ENCODE measurements at places on chromosomes 16 and 17. TPM values are rescaled to one million over a fixed set of nuclear protein-coding genes. Genes with fewer than 3 reads are reported as not detected.
A peak's percentile ranks its signal among the peaks of the same experiment; 100 is the strongest.

Gene CIBAR2
- polyA plus RNA-seq, result not detected

Gene ASPA
- polyA plus RNA-seq, result not detected

Gene SYNGR3
- polyA plus RNA-seq, result 21.8 TPM

Gene TP53TG3F
- polyA plus RNA-seq, result not detected

Gene SLC16A13
- 7.2 TPM for polyA plus RNA-seq

Gene SMIM36
- not detected for polyA plus RNA-seq

Gene CSH2
- not detected for polyA plus RNA-seq

GRCh38 chr17:9242497-9242881, 221.2 kb downstream of the NTN1 start:
- DNase-seq, result no peak

DNA sequence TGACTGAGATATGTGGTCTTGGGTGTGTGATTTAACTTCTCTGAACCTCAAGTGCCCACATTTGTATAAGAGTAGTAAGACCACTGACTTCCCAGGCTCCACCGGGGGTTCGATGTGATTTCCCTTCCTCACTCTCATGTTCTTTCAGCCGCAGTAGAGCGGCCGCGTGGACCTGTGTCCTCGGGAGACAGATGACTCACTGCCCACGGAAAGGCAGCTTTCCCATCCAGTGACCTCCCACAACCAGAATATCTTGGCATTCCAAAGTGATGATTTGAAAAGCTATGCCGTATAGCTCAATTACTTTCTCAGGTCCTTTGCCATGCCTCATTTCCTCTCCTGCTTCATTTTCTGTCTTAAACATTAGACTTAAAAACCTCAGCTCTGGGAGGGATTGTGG, 73.6 kb downstream of the IL21R start:
- peak; percentile 73 for DNase-seq

- DNase-seq, result no peak
Observed at GRCh38 chr17:35892091-35893035, 12.2 kb upstream of the CCL5 start.

GRCh38 chr17:68397108-68397536, 60.2 kb downstream of the WIPI1 start:
- DNase-seq, result no peak

GRCh38 chr17:40451420-40451819, 8.2 kb downstream of the IGFBP4 start:
- DNase-seq, result peak; percentile 82

- DNase-seq, result no peak
Observed at GRCh38 chr16:59305850-59306249, 571.7 kb upstream of the GOT2 start.

DNA sequence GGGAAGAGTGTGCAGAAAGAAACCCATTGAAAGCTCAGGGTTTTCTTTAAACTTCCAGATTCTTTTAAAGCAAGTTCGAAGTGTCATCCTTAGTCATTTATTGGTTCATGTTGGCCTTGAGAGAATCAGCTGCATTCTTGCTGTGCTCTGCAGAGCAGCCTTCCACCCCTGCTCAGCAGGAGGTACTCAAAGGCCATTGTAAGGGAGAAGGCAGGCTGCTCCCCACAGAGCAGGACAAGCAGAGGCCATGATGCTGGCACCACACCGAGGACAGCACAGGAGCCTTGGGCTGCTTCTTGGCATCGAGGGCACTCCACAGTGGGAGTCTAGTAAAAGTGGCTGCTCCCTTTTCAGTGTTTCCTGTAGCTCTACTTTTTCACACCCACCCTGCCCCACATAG, 29.6 kb downstream of the NMT1 start:
- no peak for DNase-seq

- no peak for DNase-seq
Observed at GRCh38 chr17:77178050-77178449, 37.3 kb downstream of the SEC14L1 start.

All from cardiac muscle cell (in vitro differentiated cells and primary cell).